ENCODE measurements at places on chromosomes 4 and X.

DNA sequence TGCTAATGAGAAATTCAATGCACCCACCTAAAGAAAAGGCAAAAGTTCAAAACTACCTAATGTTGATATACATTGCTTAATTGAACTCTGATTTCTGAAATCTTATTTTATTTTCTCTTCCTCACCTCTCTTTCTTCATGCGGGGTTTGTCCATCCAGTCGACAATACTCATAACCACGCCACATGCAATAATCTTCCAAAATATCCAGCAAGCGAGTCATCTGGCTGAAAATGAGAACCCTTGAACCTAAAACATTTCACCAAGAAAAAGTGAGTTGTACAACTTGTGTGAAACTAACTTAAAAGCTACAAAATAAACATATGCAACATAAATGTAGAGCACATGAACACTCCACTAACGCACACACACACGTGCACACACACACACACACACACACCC is 26.7 kb downstream of the SMARCA1 start:
- DNase-seq: no peak

- no peak for DNase-seq
Measured at GRCh38 chr4:94480362-94480951, 28.7 kb downstream of the PDLIM5 start.

GRCh38 chr4:146334862-146335449 is 120.6 kb downstream of the REELD1 start:
- no peak for DNase-seq

- no peak for DNase-seq
Measured at GRCh38 chrX:67435536-67435935, 108.3 kb upstream of the AR start.

- DNase-seq: peak; percentile 80
Measured at GRCh38 chr4:145732895-145733880, 53.2 kb downstream of the C4orf51 start.

- no peak for DNase-seq
Measured at GRCh38 chr4:138865765-138866164, 149.8 kb upstream of the NOCT start.

DNA sequence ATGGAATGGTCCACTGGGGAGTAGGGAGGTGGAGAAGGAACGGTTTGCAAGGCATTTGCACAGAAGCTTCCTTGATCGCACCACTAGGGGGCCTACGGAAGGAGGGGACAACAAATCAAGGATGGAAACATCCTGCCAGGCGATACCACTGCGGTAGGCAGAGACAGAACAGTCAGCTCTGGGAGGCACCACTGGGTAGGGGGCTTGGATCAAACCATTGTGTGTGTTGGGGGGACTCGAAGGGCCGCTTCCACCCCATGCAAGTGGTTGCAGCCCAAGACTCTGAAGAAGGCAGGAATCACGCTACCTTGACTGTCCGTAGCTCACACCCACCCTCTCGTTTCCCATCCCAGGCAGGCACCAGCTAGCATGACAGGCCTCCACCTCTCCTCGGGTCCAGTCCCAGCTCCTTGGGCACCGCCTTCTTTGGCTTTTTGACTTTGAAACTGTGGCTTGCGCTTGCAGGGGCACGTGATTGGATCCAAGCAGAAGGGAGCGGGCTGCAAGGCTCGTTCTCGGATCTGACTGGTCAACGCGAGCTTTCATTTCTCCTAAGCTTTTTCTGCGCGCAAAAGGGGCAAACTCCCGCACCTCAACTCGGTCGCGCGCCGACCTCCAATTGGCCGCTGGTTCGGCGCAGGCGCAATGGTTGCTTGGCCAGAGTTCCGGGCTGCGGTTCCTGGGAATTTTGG is 28.4 kb downstream of the GAGE1 start:
- no peak for DNase-seq

GRCh38 chr4:56705966-56706365 is 24.9 kb upstream of the HOPX start:
- no peak for DNase-seq

- DNase-seq: no peak
Measured at GRCh38 chrX:42432552-42432951, 345.4 kb downstream of the PPP1R2C start.

DNA sequence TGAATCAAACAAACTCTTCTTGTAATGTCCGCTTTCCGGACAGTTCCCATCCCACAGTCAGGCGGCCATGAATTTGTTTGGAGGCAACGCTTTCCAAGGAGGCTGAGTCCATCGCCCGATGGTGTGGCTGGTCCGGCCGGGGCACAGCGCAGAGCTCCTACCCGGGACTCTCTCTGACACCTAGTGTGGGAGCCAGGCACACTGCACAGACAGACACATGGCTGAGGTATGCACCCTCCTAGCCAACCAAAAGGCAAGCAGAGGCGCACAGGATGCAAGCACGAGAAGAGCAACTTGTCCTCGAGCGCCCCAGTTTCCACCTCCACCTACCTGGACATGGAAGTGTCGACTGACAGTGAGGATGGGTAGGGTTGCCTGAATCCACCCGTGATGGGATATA is 87.5 kb downstream of the LEF1 start:
- DNase-seq: no peak

GRCh38 chr4:145066063-145066501 is 31.9 kb downstream of the ANAPC10 start:
- DNase-seq: no peak

GRCh38 chr4:122576261-122577188 is 44.3 kb downstream of the IL21 start:
- no peak for DNase-seq

GRCh38 chrX:96389281-96390047 is 295.2 kb upstream of the DIAPH2 start:
- no peak for DNase-seq

GRCh38 chr4:74886484-74886883 is 46.4 kb upstream of the PARM1 start:
- no peak for DNase-seq

DNA sequence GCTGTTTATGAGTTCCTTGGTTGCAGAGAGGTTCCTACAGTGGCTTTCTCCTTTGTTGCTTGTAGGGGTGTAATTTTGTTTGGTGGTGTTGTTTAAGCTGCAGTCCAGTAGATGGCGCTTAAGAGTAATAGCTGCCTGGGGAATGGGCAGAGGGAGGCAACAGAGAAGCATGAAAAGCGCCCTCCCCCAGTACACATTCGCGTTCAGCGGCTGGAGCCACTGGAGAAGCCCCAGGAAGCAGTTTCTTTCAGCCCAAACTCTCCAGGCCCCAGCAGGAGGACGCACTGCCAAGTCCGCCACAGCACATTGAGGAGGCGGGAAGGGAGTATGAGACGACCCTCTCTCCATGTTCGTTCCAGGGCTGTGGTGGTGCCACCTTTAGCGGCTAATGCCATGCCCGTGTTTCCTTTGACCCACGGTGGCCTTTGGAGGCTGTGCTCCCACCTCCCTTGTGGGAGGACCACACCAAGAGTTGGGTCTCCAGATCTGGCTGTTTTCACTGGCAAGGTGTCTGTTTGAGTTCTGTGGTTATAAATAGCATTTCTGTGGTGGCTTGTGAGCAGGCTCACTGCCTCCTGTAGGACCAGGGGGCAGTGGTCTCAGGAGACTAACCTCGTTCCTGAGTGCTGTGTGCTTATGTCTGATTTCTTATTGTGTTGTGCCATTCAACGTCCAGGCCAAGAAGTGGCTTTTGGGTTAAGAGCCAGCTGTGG is 252.3 kb downstream of the ARHGAP10 start:
- peak; percentile 4 for DNase-seq

DNA sequence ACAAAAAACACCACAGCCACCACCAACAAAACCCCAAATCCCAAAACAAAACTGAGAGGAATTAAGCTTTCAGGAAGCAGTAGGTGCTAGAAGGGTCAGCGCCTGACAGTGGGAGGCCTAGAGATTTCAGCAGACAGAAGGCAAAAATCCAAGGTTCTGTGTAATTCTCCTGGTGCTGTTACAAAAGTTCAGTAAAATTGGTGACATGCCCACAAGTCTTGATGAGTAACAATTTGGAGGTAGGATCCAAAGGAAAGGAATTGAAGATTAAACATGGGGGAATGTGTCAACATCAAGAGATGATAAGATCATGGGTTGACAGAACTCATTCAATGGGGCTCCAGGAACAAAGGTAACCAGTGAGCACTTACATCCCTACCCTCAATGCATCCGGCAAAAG is 653.8 kb upstream of the CPEB2 start:
- DNase-seq: no peak

- no peak for DNase-seq
Measured at GRCh38 chrX:10054396-10054795, 87.2 kb downstream of the CLDN34 start.

- DNase-seq: no peak
Measured at GRCh38 chr4:27360790-27361267, 500.2 kb downstream of the STIM2 start.

GRCh38 chr4:108152980-108153379 is 15.8 kb downstream of the LEF1 start:
- no peak for DNase-seq

DNA sequence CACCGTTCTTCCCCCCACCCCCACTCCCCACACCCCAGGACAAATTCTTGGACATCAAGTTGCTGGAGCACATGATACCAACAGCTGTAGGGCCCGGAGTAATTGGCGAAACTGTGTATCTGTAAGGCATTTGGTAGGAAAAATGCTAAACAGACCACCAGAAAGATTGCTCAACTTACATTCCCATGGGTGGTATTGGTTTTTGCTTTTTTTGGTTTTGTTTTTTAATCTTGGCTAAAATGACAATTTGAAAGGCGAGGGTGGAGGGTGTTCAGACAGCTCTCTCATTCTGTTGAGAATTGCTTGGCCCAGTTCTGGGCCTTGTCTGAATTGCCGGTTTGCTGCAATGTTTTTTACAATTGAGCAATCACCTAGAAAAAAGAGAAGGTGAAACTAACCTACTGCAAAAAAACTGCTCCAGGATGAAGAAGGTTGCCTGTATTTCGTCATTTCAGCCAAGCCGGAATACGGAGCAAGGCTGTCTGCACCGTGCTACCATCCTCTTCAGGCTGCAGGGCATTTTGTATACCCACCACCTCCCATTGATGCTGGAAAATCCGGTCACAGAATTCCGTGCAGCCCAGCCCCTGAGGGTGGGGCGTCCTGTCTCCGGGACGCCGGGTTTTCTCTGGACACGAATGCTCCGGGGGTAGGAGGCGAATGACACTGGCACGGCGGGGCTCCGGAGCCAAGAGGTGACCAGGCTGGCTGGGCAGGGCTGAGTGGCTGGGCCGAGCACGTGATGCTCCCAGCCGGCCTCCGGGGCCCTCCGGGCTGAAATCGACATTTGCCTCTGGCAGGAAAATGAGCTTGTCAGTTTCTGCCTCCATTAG is at the start of gene CLCN4:
TSS of gene CLCN4 (plus strand) at position 777 of the 833 bp plus-strand sequence. CDS start 28,058 bp downstream, outside the sequence.
- DNase-seq: peak; percentile 10

- DNase-seq: no peak
Measured at GRCh38 chr4:144681806-144682205, 35.9 kb downstream of the HHIP start.

GRCh38 chrX:78886550-78886949 is 58.6 kb upstream of the P2RY10 start:
- DNase-seq: no peak

DNA sequence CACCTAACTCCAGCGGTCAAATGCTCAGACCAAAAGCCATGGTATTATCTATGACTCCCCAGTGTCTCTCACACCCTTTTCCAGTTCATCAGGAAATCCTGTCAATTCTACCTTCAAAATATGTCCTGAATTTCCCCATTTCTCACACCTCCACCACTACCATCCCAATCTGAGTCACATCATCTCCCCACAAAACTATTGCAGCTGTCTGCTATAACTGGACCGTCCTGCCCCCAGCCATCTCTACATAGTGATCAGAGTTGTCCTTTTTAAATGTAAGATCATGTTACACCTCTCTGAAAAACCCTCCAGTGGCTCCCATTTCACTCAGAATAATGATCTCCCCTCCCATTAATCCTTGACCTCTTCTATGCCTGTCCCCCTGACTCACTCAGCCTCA is 6.8 kb upstream of the ODAPH start:
- no peak for DNase-seq

GRCh38 chrX:96685210-96686099 is 813 bp downstream of the DIAPH2 start:
- DNase-seq: peak; percentile 47

DNA sequence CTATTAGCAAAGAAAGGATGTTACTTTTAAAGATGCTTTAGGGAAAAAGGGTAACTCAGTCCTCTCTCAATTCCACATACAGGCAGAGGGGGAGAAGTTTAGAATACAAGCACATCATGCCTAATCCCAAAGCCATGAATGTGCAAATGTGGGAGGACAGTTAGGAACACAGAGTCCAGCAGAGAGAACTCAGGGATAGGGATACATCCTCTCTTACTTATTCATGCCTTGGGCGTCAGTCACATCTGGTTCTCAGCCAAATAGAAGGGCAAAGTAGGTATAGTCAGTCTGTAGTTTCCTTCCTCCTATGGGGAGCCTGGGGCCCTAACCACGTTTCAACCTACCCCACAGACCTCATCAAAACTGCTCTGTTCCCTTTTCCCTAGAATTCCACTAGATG is 87.8 kb downstream of the GRIA3 start:
- DNase-seq: no peak

DNA sequence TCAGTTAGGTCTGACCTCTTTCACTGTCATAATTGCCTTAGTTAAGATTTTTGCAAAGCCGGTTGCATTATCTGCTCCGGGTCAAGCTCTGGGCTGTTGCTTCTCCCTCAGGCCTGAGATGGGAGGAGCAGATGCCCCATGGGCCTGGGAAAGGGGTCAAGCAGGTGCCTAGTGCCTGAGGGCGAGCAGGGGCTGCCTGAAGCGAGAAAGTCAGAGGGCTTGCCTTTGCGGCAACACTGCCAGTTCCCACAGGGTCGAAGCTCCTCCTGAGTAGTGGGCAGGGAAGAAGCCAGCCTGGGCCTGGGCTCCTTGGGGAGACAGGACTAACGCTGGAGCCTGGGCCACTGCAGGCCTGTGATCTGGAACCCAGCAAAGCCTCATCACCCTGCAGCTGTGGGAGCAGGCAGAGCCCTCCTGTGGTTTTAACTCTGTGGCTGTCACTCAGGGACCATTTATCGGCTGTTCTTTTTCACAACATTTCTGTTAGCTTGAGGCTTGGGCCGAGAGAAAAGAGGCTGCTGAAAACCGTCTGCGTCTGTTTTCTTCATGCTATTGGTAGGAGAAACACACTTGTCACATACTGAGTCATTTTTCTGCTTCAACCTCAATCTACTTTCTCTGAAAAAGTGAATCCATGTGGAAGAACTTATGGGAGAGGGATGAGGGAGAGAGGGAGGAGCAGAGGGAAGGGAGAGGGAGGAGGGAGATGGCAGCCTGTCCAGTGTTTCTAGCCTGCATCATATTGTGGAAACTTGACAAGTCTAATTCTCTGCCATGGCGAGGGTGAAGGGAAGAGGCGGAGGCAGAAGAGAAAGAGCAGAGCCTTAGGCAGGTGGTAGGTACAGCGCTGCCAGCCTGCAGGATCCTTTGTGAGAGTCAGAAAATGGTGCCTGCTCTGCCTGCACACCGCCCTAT is 68.4 kb downstream of the RHOH start:
- DNase-seq: no peak

- DNase-seq: no peak
Measured at GRCh38 chr4:18566970-18567799, 545.6 kb upstream of the LCORL start.

- DNase-seq: no peak
Measured at GRCh38 chrX:95539041-95539440, 1145.6 kb upstream of the DIAPH2 start.
